CD8-positive, alpha-beta memory T cell (primary cell): ENCODE measurements at places on chromosomes 1 and 21. TPM values are rescaled to one million over a fixed set of nuclear protein-coding genes. Genes with fewer than 3 reads are reported as not detected.

GRCh38 chr1:20107796-20108195, 11.5 kb downstream of the PLA2G2D start:
- DNase-seq = no peak
- no peak overlapping the region for H3K4me3 ChIP-seq
- no peaks in the 10 kb centered on the region for H3K27me3 ChIP-seq
- H3K36me3 ChIP-seq = no peaks in the 10 kb centered on the region

Gene PYCR2
- total RNA-seq = 130 TPM

Gene KCNT2
- not detected for total RNA-seq

Gene VASH2
- 0.07 TPM for total RNA-seq

DNA sequence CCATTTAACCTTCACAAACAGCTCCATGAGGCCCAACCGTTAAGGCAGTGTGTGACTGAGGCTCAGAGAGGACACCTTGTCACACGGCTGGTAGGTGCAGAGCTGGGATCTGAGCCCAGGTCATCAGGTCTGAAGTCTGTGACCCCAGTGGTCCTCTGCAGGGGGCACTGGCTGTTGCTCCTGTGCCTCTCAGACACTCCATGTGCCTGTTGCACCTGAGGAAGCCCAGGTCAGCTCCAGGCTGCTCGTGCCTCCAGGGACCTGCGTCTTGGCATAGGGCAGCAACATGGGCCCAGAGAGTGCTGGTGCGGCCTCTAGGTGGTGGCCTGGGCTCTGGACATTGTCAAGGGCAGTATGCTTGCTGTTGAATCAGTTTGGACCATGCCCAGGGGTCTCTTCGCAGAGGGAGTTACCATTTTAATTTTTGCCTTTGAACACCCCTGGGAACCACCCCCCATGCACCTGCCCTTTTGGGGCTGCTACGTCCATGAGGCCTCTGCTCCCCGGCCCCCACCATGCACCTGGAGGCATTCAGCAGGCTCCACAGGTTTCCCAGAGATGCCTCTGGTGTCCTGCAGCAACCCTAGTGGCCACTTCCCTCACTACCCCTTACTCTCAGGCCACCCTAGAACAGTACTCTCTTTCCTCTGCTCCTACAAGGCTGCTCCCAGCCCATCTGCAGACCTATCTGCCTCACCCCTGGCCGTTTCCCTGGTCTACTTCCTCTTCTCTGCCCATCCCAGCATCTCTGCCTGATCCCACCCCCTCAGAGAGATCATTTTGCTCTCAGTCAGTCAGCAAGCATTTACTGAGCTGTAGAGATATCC, 25.2 kb upstream of the EPS8L3 start:
- H3K4me1 ChIP-seq = peaks cover 57% of the 10 kb centered on the region
- no peak overlapping the region for H3K27ac ChIP-seq
- no peak for DNase-seq
- H3K4me3 ChIP-seq = no peak overlapping the region
